ENCODE measurements at places on chromosomes 2 and 18. TPM values are rescaled to one million over a fixed set of nuclear protein-coding genes. Genes with fewer than 3 reads are reported as not detected.

KIF1A gene
- polyA plus RNA-seq = 0.14 TPM

- no peak for DNase-seq
Measured at GRCh38 chr2:24586955-24587354, 95.9 kb downstream of the NCOA1 start.

DNA sequence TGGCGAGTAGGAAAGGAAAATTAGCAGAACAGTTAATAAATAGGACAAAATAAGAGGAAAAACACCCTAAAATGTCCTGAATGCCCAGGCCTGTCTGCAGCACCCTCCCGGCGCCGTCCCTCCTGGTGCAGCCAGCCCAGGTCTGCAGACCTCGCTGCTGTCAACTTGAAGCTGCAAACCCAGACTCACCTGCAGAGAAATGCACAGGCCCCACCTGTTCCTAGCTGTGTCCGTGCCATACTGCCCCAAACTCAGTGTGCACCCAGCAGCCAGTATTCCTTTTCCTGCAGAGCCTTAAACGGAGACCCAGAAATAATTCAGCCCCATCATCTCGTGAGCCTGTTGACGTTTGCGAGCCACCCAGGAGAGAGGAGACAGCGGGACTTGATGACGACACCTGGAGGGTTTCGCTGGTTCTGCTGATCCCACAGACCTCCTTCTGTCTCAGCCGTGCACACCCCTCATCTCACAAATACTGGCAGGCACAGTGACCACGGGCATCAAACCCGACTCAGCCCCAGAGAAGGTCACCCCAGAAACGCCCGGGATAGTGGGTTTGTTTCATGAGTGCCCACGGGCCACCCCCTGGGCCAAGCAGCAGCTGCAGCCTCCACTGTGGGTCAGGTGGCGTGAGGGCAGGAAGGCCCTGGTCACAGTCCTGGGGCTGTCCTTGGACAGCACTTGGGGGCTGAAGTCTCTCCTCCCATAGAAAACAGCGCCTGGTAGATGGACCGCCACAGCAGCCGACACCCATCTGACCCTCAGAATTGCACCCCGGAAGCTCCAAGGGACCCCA is 239.5 kb upstream of the SALL3 start:
- DNase-seq = no peak

DNA sequence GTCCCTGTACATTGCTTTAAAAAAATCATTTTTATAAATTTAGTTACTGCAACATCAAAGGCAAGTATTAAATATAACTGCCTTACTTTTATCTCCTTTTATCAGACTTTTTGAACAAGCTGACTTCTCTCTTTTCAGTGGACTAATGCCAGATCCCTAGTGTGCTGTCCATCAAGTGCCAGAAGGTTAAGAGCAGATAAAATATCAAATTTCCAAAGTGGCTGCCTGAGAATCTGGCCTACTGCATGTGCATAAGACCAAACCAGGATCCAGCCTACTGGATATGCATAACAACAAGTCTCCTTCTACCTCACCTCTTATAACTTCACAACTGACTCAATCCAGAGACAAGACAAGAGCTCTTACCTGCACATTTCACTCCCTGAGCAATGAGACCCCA is 59.8 kb upstream of the CHRNA1 start:
- no peak for DNase-seq

Data from lung (tissue), 17 donors.